MG63 (cell line): ENCODE measurements at places on chromosomes 4 and X. TPM values are rescaled to one million over a fixed set of nuclear protein-coding genes. Genes with fewer than 3 reads are reported as not detected.

Gene PRAF2
- 1.9 TPM in 1 of 2 replicates, not detected in the other for total RNA-seq

Gene KLB
- total RNA-seq = not detected in 2 replicates

Gene SORCS2
- total RNA-seq = 0.25 and 1.5 TPM in 2 replicates

Gene PDZD4
- total RNA-seq = 1.5 and 5.8 TPM in 2 replicates

Gene TBC1D8B
- total RNA-seq = 0.82 and 2.5 TPM in 2 replicates

Gene TIGD4
- 0.07 and 0.15 TPM in 2 replicates for total RNA-seq

Gene ZBED1
- total RNA-seq = 58.1 and 59.7 TPM in 2 replicates

Gene COL4A6
- total RNA-seq = 0.39 and 0.46 TPM in 2 replicates

Gene SMR3B
- total RNA-seq = not detected in 2 replicates

Gene CFAP299
- 0.76 TPM in 1 of 2 replicates, not detected in the other for total RNA-seq

- no peak for DNase-seq
Observed at GRCh38 chr4:6250235-6250983, 19.2 kb upstream of the WFS1 start.

DNA sequence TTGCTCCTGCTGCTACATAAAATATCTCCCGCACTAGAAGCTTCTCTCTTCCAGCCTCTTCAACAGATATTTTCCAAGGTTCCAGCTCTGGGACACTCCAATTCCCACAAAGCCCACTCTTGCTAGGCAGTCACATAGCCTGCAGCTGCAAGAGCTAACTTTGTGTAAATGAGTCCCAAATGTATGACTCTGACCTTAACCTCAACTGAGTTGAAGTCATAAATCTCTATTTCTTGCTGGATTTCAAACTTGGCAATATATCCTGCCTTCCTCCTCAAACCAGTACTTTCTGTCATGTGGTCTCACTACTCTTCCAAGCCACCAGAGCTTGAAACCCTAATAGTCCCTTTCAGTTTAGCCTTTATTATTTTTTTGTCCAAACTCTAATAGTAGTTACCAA is 315.4 kb upstream of the GRIA3 start:
- no peak for DNase-seq

GRCh38 chr4:143396695-143397094 is 60.0 kb downstream of the GAB1 start:
- DNase-seq = no peak

GRCh38 chr4:92035666-92036065 is 268.1 kb upstream of the GRID2 start:
- DNase-seq = no peak

- DNase-seq = peak; percentile 55
Observed at GRCh38 chr4:17168571-17168970, 270.1 kb upstream of the LDB2 start.

DNA sequence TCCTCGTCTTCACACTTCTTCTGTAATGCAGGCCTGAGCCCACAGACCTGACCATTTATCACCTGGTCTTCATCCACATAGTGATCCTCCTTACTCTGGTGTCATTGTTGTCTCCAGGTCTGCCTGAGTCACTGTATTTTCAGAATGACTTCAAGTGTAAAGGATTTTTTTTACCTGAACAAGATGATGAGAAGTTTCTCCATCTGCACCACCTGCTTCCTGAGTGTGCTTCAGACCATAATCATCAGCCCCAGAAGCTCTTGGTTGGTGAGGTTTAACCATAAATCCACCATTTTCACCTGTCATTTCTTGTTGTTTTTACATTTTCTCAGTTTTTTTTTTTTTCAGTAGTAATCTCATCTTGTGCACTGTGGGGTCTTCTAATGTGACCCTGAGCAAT is 39.0 kb downstream of the WDR13 start:
- DNase-seq = no peak

- DNase-seq = no peak
Observed at GRCh38 chrX:31038575-31039326, 33.1 kb downstream of the FTHL17 start.

DNA sequence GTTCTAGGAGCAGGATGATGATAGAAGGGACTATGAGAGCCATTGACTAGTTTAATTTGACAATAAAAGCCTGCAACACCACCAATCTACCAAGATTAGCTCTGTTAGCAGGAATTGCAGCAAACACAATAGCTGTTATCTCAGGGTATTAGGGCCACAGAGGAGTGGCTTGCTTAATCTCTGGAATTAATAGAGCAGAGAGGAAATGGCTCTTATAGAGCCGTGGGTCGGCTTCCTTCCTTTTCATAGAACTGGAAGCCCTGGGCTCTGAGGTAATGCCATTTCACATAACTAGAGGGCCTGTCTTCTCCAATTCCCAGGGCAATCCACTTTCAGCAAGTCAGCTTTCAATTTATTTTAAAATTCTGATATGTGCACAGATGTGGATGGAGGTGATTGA is 83.0 kb downstream of the MAMLD1 start:
- no peak for DNase-seq

- peak; percentile 60 for DNase-seq
Observed at GRCh38 chrX:24424948-24425347, 40.1 kb upstream of the PDK3 start.

DNA sequence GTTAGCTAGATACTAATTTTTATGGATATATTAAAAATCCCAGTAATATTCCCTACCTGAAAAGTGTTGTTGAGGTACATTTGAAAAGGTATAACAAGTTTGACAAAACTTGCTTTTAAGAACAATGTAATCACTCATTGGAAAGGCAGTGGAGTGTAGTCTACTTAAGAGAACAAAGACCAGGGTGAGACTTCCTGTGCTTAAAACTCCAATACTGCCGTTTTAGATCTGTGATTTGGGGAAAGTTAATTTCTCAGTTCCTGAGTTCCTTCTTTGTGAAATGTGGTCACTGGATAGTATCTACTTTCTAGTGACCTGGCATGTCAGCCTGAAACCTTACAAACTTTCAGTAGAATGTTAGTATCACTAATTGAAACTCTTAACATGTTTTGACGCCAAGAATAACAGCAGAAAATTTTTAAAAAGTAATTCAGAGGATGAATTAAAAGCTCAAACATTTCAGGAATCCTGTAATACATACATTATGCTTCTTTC is 56.8 kb downstream of the PCDH7 start:
- no peak for DNase-seq

DNA sequence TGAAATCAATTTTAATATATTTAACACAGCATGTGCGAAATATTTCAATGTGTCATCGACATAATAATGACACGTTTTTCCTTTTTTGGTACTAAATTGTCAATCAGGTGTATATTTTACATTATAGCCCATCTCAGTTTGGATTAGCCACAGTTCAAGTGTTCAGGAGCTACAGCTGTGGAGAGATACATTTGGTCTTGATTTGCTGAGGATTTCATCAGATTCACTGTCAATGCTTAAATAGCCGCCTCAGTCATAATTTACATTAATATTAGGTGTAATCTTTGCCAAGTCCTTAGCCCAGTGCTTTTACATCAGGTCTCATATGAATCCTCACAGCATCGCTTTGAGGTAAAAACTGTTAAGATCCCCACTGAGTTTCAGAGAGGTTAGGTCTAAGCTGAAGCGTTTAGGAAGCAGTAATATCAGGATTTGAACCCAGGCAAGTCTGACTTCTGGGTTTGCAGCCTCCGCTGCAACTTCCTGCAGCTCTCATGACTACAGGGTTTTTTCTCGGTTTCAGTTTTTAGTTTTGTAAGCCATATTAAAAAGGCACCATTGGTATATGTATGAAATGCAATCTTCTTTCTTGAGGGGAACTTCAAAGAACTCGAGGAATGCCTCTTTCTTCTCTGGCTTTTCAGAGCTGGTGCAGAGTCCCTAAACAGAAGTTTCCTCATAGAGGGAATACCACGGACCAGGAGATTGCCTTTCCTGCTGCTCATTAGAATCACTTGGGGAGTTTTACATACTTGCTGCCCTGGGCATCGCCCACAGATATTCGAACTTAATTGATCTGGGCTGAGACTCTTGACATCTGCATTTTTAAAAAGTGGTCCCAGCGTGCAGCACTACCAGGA is 6.4 kb downstream of the MTM1 start:
- DNase-seq = no peak

DNA sequence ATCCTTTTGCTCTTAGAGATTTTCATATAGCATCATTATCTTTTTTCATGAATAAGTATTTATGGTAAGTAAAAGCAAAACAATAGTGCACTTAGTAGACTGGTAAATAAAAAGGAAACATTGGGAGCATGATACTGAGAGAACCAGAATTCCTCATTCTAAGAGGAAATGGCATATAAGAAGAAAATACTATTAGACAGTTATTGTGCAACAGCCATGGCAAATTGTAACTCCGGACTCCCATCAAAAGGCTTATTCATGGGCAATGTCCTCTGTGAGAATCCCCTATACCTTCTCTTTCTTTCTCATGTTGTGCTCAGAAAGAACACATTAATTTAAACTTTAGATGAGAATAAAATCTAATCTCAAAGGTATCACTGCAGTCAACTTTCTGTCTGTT is 42.4 kb downstream of the SPATA18 start:
- no peak for DNase-seq

GRCh38 chrX:53362449-53362848 is 60.0 kb downstream of the SMC1A start:
- DNase-seq = no peak

DNA sequence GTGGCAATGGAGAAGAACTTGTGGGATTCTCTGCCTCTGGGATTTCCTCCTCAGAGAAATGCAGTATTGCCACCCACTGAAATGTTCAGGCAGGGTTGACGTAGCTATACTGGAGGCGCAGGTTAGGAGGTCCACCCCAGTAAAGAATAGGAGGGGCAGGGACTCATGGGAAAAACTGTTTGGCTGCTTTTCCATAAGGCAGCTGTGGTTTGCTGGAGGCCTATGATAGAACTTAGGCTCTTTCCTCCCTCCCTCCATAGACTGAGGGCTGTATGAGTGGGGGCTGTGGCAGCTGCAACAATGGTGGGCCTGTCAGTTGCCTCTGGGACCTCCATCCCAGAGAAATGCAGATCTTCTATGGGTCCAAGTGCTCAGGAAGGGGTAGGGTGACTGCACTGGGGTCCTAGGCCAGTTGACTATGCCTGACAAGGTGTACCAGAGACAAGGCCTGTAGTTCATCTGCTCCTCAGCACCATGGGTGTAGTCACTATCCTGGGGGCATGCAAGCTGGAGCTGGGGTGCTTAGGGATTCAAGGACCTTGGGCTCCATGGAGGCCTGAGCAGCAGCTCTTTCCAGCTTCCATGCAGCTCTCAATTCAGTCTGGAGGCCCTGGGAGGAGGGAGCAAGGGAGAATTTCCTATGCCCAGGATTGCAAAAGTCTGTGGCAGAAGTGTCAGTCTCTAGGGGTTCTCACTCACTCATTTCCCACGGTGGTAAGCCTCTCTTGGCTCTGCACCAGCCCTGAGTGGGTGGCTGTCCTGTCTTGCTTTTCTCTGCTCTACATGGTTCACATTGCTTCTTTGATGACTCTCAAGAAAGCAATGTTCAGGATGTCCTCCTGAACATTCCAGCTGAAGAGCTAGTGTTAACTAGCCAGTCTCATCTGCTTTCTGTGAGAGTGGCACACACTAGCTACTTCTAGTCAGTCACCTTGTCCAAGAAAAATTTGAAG is 353.0 kb downstream of the IDS start:
- peak; percentile 3 for DNase-seq

DNA sequence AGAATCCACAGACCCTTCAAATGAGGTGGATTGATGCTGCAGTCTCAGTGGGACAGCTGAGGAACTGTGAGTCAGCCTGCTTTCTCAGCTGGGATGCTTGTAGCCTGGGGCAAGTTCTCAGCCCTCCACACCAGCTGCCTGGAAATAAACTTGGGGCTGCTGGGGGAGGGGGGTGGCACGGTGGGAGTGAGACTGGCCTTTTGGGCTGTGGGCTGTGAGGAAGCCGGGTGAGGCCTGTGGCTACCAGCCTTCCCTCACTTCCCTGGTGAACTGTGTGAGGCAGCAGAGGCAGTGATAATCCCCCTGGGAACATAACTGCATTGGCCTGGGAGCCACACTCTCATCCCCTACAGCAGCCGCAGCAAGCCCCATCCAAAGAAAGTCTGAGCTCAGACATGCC is 114.5 kb upstream of the GUCY1A1 start:
- no peak for DNase-seq

- DNase-seq = no peak
Observed at GRCh38 chrX:47360423-47361179, 9.8 kb upstream of the ZNF157 start.

- no peak for DNase-seq
Observed at GRCh38 chrX:53768865-53769264, 82.3 kb upstream of the HUWE1 start.
